ENCODE measurements at places on chromosomes 16 and 17.
A peak's percentile ranks its signal among the peaks of the same experiment; 100 is the strongest.

DNA sequence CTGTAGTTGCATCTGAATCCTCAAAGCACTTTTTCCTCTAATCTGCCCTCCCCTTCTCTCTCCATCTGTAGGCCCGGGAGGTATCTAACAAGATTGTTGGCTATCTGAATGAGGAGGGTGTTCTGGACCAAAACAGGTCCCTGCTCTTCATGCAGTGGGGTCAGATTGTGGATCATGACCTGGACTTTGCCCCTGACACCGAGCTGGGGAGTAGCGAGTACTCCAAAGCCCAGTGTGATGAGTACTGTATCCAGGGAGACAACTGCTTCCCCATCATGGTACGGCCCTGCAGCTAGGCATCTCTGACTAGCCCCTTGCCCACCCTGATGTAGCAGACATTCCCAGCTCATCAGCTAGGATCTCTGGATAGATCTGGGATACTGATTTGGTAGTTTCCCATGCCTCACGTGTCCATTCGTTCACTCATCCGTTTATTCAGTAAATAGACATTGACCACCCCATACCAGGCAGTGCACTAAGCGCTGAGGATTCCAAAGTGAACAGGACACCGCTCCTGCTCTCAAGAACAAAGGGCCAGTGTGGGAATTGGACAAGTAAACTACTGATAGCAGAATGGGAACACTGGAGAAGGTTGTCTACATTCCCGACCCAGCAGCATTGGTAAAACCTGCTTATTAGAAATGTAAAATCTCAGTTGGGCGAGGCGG lies 12.1 kb downstream of the LPO start:
- DNase-seq, result no peak

- no peak for DNase-seq
Observed at GRCh38 chr16:86118467-86119307, 219.7 kb downstream of the IRF8 start.

GRCh38 chr17:79201119-79201518 lies 126.5 kb downstream of the ENGASE start:
- DNase-seq, result no peak

- DNase-seq, result no peak
Observed at GRCh38 chr16:22330326-22330725, 33.1 kb downstream of the POLR3E start.

GRCh38 chr16:62033065-62033464 lies 3.2 kb downstream of the CDH8 start:
- no peak for DNase-seq

DNA sequence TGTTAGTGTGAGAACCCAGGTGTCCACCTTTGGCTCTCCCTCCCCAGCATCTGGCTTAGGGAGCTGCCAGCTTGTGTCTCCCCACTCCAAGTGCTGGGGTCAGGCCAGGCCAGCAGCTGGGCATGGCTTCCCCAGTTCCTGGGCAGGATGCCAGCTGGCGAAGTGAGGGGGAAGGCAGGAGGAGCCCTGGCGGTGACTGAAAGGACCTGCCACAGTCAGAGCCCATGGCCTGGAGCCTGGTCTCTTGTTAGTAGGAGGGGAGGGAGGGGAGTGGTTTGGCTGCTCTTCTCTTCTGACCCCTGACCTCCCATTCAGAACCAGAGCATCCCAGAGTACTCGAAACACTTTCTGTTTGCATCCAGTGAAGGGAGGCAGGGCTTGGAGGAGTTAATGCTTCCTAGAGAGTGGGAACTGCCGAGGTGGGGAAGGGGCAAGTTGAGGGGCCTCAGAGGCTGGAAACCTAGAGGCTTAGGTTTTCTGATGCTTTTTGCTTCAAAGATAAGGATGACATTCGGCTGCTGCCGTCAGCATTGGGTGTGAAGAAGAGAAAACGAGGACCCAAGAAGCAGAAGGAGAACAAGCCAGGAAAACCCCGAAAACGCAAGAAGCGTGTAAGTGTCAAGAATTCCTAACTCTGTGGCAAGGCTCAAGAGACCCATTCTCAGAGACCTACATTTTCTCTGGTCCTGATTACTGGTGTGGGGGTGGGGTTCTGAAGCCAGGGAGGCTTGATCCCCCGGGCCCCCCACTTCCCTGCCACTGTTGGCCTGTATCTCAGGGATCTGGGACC lies 772 bp downstream of the CHD3 start:
- peak; percentile 86 for DNase-seq
